ENCODE measurements at places on chromosomes 13 and 19. TPM values are rescaled to one million over a fixed set of nuclear protein-coding genes. Genes with fewer than 3 reads are reported as not detected.

The SPRED3 gene
- 9.0 TPM for total RNA-seq

The ZNF846 gene
- 3.2 TPM for total RNA-seq

The NDUFA13 gene
- 354 TPM for total RNA-seq

The IGFL3 gene
- not detected for total RNA-seq

The CRX gene
- not detected for total RNA-seq

Measured in MCF 10A (cell line).